T follicular helper cell (primary cell): ENCODE measurements at places on chromosomes 16 and 17.

DNA sequence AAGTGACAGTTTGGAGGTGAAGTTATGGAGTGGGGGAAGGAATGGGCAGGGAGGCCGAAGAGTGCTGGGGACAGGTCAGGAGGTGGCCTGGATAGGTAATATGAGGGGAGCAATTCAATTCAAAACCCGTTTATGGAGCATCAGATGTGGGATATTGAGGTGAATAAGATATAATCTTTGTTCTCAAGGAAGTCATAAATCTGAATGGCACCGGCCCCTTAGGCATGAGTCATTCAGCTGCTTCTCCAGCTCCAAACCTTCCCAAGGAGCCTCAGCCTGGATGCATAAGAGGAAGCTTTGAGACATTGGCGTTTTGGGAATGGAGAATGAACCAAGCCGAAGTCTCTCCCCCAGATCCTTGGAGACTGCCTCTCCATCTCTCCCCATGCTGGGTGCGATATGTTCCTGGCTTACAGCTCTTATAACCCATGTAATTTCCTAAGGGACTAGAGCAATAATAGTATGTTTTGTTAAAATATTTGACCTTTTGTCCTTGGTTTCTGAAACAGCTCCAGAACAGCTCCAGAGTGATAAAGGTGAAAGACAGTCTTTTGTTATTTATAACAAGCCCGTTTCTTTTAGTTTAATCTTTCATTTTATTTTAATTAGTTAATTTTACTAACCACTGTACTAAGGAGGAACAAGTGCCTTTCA is 1.7 kb downstream of the TUBG2 start:
- no peak for DNase-seq

DNA sequence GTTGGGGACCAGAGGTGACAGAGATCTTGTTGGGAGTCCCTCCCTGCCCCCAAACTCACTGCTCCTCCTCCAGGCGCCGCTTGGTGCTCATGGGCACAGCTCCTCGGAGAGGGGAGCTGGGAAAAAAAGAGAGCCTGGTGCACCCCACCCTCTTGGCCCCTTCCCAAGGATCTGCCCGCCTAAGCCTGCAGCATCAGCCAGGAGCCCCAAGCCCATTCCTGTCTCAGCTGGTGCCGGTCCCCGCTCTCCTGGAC is 400 bp downstream of the HCFC1R1 start:
- no peak for DNase-seq

- DNase-seq, result no peak
Observed at GRCh38 chr17:80060644-80061043, 24.2 kb downstream of the CCDC40 start.

DNA sequence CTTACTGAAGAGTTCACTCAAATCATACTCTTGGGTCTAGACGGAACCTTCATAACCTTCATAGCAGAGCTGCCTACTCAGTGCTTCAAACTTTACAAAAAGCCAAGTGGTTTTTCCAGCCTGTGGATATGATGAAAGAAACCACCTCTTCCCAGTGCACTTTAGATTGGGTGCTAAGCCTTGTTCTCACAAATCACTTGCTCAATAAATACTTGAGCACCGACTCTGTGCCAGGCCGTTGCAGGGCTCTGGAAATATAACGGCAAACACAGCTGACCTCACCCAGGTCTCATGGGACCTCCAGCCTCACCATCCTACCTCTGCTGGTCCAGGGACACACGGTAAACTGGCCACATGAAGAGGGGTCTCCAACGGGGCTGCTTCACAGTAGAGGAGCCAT is 35.7 kb downstream of the CDRT4 start:
- DNase-seq, result no peak
